ENCODE measurements at places on chromosomes 16 and 17. TPM values are rescaled to one million over a fixed set of nuclear protein-coding genes. Genes with fewer than 3 reads are reported as not detected.

GRCh38 chr17:44212507-44213402 lies 6.7 kb downstream of the UBTF start:
- no peak for DNase-seq

GRCh38 chr17:48593840-48594537 lies 410 bp upstream of the HOXB5 start:
- DNase-seq = peak; percentile 84

DNA sequence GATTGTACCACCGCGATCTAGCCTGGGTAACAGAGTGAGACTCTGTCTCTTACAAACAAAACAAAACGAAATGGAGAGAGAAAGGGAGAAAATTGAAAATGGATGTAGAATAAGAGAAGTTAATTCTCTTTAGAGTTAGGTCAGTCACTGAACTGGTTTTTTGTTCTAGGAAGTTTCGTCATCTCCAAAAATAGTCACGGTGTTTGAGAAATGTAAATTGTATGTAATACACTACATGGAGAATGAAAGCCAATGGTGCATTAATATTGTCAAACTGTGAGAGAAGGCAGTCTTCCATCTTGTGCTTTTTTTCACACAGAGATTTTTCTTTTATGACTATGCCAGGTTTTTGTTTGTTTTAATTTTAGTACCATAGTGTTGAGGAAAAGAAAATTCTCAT lies 145.9 kb downstream of the BCAS3 start:
- DNase-seq = no peak

DNA sequence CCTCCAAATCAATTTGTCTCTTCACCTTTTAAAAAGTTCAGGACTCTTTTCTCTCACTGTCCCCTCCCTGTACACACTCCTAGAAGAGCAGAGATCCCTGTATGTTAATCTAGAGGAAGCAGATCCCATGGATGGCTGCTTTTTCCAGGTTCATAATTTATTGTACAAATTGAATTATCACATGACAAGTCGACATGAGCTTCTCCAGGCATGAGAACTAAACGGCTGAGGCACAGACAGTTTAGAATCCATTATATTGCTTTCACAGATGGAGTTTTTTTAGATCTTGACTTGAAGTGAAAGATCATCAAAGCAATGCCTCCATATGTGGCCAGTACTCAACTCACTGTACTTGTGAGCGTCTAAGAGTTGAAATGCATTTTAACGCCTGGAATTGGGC lies 47.9 kb downstream of the RGS9 start:
- no peak for DNase-seq

GRCh38 chr16:3836641-3837040 lies 43.9 kb downstream of the CREBBP start:
- no peak for DNase-seq

The SECTM1 gene
- 0.65 TPM for total RNA-seq

DNA sequence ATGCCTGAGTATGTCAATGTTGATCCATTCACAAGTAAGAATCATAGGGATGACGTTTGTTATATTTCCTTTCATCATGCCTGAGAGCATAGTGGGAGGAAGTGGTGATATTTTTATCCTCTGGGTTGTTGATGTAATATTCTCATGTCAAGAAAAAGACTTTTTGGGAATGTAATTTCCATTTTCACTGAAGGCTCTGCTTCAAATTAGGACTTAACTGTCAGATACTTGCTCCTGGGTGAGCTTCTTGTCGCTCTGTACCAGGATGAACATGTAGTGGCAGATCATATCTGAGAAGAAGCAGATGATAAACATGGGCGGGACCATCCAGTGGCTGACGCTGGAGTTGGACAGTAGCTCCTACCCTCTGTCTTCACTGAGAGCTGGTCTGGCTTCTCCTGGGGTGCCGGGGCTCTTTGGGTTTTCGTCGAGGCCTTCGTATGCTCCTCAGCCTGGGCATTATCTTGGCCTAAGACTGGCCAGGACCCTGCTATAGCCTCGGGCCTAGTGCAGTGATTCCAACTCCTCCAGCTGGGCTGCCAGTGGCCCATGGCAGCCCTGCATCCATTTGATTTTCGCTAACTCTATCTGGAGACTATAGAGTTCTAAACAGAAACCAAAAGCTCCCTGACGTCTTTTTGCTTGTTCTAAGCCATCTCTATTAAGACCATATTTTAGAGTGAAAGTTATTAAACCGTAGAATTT lies 19.7 kb downstream of the CYB5B start:
- peak; percentile 7 for DNase-seq

The CCL14 gene
- not detected for total RNA-seq

GRCh38 chr17:76953066-76953465 lies 84.9 kb downstream of the MGAT5B start:
- no peak for DNase-seq

DNA sequence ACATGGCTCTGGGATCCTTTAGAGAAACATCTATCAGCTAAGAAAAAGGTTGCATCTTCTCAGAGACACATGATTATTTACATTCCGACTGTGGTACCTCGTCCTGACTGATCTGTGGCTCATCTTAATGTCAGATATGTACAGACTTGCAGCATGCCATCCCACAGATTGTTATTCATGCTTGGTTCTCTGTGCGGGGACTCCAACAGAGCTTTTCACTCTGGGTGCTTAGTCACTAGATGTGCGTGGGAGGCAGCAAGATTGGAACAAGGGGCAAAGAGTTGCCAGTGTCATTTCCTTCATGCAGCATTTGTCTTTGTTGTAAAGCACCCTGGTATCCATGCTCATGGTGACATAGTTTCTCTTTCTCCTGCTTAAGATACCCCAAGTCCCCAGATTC lies 179.1 kb upstream of the CACNG5 start:
- DNase-seq = peak; percentile 71

The GAST gene
- not detected for total RNA-seq

GRCh38 chr17:13395346-13395745 lies 206.4 kb downstream of the HS3ST3A1 start:
- DNase-seq = no peak

GRCh38 chr16:84315422-84315821 lies 20.7 kb downstream of the WFDC1 start:
- no peak for DNase-seq

The DHRS7C gene
- total RNA-seq = not detected

- DNase-seq = peak; percentile 22
Observed at GRCh38 chr16:75053791-75054555, 55.1 kb downstream of the ZNRF1 start.

GRCh38 chr17:82212331-82213250 lies at the start of gene CCDC57:
TSS of gene CCDC57 (minus strand) at chr17:82212842. CDS start at chr17:82201944, 10,898 bp downstream.
- peak; percentile 90 for DNase-seq

The CD300H gene
- total RNA-seq = not detected

DNA sequence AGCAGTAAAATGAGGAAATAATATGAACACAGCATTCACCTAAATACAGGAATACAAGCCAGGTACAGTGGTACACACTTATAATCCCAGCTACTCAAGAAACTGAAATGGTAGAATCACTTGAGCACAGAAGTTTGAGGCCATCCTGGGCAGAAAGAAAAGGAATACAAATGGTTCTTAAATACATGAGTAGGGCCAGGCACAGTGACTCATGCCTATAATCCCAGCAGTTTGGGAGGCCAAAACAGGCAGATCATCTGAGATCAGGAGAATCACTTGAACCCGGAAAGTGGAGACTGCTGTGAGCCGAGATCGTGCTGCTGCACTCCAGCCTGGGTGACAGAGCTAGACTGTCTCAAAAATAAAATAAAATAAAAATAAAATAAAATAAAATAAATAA lies 23.0 kb upstream of the SMG8 start:
- no peak for DNase-seq

DNA sequence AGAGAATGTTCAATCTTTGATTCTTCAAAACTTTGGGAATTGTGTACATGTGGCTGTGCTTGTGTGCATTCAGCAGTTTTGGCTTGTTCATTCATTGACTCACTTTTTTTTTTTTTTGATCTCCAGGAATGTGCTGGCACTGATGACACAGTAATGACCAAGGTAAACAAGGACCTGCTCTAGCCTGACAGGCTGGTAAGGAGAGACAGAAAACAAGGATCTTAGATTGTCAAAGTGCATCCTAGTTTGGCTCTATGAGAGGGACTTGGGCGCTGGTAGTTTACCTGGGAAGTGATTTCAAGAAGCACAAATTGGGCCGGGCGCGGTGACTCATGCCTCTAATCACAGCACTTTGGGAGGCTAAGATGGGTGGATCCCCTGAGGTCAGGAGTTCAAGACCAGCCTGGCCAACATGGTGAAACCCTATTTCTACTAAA lies 233.1 kb upstream of the WSCD1 start:
- DNase-seq = peak; percentile 86

GRCh38 chr17:76710863-76711611 lies at the start of gene MXRA7:
TSS of gene MXRA7 (minus strand) at chr17:76710965. CDS start at chr17:76710946, 19 bp downstream.
- peak; percentile 90 for DNase-seq

The MPO gene
- not detected for total RNA-seq

The ACSM2A gene
- total RNA-seq = not detected

GRCh38 chr17:6427279-6427781 lies 7.6 kb downstream of the AIPL1 start:
- DNase-seq = peak; percentile 70

The EVPL gene
- total RNA-seq = 0.06 TPM

DNA sequence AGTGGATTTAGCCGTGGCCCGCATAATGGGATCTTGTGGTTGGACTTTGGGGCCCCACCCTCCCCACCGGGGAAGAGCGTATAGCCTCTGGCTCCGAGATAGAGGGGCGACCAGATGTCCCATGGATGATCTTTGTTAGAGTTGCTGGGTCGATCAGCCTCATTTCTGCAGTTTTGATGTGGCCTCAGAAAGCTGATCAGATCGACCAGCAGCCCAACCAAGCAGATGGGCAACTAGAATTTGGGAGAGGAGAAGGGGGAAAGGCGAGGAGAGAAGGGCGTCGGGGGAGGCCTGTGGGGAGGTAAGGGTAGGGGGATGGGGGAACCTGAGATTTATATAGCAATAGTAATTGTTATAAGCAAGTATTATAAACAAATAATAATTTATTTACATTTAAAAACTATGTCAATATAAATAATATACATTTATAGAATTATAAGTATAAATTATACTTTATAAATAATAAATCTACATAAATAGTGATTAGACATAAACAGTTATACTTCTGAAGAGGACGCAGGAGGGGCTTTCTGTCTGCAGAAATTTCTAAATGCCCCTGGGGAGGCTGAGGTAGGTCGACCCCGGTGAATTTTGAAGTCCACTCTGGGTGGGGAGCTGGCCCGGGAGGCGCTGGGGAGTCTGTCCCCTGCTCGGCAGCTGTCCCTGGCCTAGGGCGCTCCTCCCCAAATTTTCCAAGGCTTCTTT lies 136.3 kb downstream of the KCNJ12 start:
- DNase-seq = no peak

- DNase-seq = no peak
Observed at GRCh38 chr17:47099451-47099986, 89.6 kb downstream of the CDC27 start.

DNA sequence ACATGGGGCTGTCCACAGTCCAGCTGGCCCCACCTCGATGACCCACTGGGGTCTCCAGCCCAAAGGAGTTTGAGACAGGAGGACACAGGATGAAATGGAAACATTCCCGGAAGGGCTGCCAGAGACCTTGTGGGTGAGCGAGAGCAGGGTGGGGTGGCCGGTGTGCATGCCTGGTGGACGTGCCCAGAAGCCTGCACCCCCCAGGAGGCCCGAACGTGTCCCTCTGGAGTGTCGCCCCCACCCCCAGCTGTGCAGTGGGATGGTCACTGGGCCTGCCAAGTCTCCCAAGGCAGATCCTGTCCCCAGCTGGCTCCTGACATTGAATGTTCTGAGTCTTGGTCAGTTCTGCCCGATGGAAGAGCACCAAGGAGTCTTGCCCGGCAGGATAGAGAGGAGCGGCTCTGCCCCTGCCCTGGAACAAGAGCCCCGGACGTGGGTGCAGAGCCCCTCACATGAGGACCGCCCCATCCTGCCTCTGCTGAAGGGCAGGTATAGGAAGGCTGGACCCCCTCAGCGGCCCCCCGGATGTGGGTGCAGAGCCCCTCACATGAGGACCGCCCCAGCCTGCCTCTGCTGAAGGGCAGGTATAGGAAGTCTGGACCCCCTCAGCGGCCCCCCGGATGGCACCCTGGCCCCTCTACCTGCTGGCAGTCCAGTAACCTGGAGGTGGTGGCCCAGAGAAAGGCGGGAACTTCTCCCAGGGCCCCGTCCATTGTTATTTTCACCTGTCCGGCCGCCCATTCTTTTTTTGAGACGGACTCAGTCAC lies 3.1 kb upstream of the CAPN15 start:
- DNase-seq = no peak

GRCh38 chr16:89064606-89065457 lies 28.8 kb upstream of the ACSF3 start:
- no peak for DNase-seq

The PABPN1L gene
- total RNA-seq = not detected

DNA sequence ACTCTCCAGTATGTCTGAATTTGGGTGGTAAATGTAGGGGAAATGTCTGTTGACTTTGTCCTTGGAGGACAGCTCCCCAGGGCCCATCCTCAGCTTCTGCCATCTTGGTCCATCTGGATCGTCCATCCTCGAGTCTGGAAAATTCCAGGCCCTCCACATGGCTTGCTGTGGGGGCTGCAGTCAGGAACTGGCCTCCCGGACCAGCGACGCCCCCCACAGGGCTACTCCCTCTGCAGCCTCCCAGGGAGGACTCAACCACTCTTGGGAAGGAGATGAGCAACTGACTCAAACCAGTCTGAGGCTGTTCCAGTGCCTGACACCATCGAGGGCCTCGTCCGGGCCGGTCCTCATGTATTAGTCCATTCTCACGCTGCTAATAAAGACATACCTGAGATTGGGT lies 5.5 kb upstream of the ZG16B start:
- DNase-seq = no peak

GRCh38 chr16:3467921-3468320 lies 24.4 kb downstream of the NAA60 start:
- DNase-seq = no peak

The FOXN1 gene
- total RNA-seq = not detected

The PRR14 gene
- 2.7 TPM for total RNA-seq

DNA sequence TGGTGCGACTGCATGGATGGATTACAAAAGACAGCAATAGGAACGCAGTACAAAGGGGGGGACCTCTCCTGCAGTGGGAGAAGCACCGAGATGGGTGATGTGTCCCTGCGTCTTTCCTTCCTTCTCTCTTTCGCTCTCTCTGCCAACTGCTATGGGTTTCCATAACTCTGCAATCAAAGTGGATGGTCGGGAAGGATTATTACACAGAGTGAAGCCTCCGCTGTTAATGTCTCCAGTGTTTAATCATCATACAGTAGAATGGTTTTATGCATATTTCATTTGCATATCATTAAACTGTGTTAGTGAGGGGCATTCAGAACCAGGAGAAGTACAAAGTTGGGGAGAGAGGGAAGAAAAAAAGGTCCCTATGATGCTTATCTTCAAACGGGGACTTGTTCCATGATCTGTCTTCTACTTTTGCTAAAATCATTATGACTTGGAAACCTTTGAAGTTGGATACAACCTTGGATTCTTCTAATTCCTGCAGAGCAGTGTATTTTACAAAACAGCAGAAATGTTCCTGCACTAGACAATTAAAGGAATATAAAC lies 255.9 kb upstream of the PMFBP1 start:
- no peak for DNase-seq

The NCOR1 gene
- total RNA-seq = 47.1 TPM

DNA sequence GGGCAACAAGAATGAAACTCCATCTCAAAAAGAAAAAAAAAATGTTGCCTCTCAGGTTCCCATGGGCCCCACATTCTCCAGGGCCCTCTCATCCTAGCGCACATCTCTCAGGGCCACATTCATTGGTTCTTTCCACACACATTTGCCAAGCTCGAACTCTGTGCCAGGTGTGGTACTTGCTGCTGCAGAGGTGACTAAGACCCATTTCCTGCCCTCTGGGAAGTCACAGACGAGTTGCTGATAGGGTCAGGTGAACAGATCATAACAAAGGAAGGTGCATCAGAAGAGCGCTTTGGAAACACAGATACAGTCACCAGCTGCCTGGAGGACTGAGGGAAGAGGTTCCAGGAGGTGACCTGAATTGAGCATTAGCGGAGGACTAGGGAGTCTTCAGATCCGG lies 1.0 kb downstream of the GSDMA start:
- no peak for DNase-seq

The IRX3 gene
- 6.5 TPM for total RNA-seq

All from Daoy (cell line).